ENCODE measurements at places on chromosomes 1 and 21.

DNA sequence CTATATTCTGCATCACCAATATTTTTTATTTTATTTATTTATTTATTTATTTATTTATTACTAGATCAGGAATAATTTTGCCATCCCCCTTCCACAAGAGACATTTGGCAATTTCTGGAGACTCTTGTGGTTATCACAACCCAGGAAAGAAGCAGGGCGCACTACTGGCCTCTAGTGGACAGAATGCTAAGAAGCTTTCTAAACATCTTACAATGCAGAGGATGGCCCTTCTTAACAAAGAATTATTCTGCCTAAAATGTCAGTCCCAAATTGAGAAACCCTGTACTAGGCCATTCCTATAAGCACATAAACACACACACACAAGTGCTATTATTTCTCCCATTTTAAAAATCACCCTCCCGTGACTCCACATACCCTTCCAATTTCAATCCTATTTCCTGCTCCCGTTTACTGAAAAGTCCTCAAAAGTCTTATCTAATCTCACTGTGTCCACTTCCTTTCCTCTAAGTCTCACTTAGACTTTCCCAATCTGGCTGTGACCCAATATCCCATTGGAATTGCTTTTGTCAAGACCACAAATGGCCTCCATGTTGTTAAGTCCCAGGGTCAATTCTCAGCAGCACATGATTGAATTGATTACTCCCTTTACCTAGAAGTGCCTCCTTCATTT lies 43.7 kb upstream of the RNF11 start:
- peak; percentile 81 for DNase-seq

GRCh38 chr1:32266921-32267591 lies 16.0 kb downstream of the LCK start:
- DNase-seq = peak; percentile 55

- DNase-seq = peak; percentile 72
These were observed 48.0 kb downstream of the TOR3A start for GRCh38 chr1:179129702-179130473.

DNA sequence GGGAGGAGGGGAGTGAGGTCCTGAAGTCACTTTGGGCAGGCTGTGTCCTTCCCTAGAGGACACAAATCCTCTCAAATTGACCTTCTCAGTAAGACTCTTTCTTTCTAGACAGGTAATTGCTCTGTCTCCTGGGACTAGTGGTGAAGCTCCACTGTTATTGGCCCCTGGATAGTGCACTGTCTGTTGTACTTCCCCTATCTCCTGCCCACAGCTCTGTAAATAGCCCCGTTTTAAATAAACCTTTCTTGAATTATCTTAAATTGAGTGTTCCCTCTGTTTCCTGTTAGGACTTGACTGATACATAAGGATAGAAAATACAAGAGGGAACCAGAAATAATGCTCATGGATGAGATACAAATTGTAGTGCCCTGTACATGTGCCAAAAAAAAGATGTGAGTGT lies 229.5 kb upstream of the USP24 start:
- DNase-seq = no peak

DNA sequence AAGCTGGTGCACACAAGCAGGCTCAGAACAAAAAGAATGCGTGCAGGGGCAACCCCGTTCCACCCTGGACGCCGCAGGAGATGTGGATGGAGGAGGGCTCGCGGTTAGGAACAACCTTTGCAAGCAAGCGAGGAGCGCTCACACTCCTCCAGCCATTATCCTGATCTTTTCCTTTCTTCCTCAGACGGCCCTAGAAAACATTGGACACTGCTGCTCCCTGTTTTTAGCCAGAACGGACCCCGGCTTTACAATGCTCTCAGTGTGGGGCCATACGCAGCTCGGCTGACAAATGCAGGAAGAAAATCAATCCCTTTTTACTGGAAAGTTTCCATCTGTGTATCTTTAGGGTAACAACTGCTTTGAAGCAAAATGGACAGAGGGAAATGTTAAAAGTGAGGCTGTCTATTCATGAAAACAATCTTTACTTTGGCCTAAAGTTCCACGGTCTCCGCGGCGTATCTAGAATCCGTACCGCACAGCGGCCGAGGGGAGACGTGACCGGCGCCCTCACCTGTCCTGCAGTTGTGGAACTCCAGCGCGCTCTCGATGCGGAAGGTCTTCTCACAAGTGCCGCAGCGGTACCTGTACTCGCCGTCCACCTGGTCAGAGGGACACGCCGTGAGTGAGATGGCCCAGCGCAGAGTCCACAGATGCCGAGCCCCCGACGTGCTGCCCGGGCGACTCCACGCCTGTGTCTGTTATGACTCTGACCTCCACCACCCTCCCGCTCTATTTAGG lies 44.0 kb downstream of the PRDM15 start:
- no peak for DNase-seq

DNA sequence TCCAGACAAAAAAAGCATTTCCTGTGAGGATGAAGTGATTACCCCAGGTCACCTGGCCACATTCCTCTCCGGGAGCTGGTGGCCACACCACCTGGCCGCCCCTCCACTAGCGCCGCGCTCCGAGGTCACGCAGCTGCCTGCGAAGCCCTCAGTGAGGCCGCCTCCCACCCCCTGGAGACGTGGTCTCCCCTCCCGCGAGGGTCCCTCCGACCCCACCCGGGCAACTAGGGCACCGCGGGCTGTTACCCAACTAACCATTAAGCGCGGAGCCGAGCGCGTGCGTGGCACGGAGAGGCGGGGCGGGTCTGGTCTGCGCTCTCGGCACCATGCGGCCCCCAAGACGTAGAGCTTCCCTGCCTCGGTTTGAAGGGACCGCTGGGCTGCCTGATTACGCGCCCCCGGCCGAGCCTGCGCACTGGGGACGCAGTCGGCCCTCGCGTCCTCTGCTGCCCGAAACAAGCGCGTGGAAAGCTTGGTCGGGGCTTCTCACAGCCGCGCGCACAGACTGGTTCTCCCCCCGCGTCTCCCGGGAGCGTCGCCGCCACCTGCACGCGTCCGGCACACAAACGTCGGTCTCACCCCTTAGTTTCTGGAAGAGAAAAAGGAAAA lies 106.5 kb downstream of the SLC16A1 start:
- peak; percentile 54 for DNase-seq

DNA sequence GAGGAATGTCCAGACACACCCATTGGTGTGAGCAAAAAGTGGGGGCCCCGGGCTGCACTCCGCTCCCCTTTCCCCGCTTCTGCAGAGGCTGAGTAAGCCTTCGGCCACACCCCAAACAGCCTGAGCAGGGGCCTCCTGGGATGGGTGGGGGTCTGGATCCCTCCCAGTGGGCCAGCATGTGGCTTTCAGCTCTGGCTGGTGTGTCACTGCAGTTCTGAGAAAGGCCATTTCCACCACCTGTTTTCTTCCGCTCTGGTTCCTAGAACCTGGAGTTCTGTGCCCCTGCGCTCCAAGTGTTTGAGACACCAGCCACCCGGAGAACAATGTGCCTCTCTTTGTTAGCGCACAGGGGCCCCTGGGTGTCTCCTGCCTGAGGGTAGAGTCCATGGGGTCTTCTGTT lies 30.9 kb downstream of the SLC37A1 start:
- no peak for DNase-seq

Measured in fibroblast of villous mesenchyme (primary cell).